AG04449 (cell line): ENCODE measurements at places on chromosomes 13 and 19.

DNA sequence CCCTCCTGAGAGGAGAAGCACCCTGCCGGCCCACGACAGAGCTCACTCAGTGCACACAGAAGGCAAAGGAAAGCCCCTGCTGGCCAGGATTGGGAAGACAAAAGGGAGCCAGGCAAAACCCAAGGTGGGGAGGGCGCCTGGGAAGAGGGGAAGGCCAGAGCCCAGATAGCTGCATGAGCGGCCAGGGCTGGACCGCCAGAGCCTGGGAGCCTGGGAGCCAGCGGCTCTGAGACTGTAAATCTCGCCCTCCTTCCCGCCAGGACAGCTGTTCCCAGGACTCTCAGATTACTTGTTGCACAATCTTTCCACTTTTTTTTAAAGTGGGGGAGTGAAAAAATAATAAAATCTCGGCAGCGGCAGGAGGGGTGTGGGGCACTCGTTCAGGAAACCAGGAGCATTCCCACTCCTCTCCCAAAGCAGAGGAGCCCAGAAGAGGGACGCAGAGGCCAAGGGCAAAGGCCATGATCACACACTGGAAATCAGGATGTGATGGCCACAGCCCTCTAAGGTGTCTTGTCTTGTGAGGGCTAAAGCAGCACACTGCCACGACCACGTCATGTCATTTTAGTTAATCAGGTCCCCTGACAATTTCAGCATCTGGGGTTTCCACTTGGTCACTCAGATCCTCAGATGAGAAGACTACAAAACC is 19.6 kb upstream of the EPHX3 start:
- DNase-seq: peak; percentile 90

GRCh38 chr13:71477735-71478134 is 389.3 kb downstream of the DACH1 start:
- no peak for DNase-seq

DNA sequence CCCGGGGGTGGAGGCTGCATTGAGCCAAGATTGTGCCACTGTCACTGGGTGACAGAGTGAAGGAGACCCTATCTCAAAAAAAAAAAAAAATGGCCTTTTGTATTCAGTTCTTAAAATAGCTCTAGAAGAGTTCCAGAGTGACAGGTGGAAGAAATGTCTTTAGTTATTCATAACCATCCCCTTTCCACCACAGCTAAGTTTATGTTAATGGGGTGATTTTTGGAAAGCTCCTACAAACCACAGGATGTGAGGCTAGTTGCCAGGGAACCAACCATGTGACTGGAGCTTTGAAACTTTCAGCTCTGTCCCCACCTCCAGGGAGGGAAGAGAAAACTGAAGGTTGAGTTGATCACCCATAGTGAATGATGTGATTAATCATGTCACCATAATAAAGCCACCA is 6.9 kb downstream of the ZNF490 start:
- no peak for DNase-seq

DNA sequence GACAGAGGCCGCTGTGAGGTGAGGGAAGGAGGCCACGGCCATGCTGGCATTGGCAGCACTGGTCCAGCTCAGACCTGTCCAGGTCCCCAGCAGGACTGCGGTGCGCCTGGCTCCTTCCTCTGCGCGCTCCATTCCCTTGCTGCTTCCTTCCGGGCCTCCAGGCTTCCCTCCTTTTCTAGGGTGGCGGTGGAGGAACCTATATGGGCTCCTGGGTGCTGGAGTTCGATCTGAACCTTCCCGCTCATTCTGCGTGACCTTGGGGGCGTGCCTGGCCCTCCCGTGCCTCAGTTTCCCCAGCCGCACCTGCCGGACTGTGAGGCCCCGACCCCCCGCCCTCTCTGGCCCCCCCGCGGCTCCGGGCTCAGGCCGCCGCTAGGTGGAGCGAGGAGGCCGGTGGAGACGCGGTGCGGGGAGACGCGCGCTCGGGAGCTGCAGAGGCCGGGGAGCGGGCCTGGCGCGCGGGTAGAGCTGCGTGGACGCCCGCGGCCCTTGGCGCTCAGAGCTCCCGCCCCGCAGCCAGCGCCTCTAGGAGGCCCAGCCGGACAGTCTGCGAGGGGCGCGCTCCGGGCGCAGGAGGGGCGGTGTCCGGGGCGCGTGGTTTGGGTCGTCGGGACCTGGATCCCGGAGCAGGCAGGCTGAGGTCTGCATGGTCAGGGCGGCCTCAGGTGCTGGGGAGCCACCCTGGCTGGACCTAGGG is 29.9 kb downstream of the EFNA2 start:
- no peak for DNase-seq

- DNase-seq: no peak
Observed at GRCh38 chr19:49017666-49018351, 918 bp upstream of the LHB start.
